ENCODE measurements at places on chromosomes 3 and 15.

GRCh38 chr3:118806423-118806822 is 228.2 kb downstream of the IGSF11 start:
- no peak for DNase-seq

GRCh38 chr3:169146866-169147237 is 516.7 kb downstream of the MECOM start:
- no peak for DNase-seq

GRCh38 chr15:77282333-77282732 is 137.6 kb downstream of the PEAK1 start:
- no peak for DNase-seq

- DNase-seq, result no peak
Observed at GRCh38 chr15:71925145-71925544, 114.8 kb downstream of the NR2E3 start.

DNA sequence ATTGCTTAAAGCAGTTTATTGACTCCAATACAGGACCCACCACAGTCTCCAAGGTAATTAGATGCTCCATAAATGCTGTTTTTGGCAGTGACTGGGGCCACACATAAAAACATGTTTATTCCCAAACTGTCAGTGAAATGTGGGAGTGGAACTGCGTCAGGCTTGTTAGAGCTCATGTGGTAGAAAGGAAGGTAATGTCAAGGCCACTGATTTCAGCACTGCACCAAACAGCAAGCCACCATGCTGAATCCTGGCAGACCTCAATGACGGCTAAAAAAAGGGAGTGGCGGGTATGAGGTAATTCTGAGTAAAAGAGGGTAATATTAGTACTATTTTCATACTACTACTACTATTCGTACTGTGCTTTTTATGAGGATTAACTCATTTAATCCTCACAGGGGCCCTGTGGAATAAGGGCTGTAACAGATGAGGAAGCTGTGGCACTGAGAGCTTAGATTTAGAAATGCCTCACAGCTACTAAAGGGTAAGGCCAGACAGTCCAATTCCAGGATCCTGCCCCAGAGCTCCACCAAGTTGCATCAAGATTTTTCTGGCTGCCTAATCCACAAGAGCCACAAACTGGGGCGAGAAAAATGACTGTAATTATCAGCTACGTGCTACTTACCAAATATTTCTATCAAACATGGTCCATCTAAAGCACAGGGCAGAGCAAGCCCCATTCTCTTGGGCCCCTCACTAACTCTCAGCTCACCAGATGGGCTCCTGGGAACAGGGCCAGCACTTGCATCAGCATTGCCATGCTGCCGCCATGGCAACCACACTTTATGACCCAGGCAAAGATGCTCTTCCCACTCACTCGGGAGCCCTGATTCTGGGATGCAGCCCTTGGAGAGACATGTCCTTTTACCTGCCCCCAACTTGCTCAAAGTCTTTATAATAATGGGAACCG is 83.6 kb upstream of the SPATA12 start:
- DNase-seq, result no peak

Data from stimulated activated CD4-positive, alpha-beta T cell treated with anti-CD3 and anti-CD28 coated beads, Interleukin-4, amount 100 ng/mL, for 4 hours (primary cell).